ENCODE measurements at places on chromosomes 11 and 22.

GRCh38 chr22:30393322-30393680 is 3.5 kb upstream of the SEC14L2 start:
- DNase-seq = no peak

DNA sequence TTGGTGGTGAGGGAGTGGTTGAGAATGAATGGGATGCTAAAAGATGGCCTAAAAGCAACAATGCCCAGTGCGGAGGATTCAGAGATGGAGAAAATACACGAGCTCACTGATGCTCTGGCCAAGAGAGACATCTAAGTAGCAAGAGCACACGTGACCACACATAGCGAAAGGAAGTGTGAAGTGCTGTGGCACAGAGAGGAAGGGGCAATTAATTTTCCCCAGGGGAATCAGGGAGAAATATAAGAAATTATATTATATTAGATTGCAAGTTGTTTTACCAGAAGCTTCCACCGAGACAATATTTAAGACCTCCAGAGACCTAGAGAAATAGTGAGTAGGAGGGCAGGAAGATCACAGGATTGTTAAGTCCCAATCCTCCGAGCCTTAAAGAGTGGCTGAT is 80.6 kb downstream of the RCN1 start:
- DNase-seq = no peak

DNA sequence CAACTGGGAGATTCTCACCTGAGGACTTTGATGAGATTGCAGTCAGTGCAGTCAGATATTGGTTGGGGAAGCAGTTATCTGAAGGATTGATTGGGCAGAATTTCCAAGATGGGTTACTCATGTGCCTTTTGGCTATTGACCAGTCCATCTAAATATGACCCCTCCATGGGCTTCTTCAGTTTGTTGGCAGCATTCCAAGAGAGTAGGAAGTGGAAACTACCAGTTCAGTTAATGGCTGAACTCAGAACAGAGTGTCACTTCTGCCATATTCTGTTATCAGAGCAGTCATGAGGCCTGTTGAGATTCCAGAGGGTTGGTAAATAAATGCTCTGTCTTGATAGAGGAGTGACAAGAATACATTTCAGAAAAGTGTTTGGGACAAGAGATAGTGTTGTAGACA is 71.0 kb downstream of the CYP2R1 start:
- DNase-seq = no peak

DNA sequence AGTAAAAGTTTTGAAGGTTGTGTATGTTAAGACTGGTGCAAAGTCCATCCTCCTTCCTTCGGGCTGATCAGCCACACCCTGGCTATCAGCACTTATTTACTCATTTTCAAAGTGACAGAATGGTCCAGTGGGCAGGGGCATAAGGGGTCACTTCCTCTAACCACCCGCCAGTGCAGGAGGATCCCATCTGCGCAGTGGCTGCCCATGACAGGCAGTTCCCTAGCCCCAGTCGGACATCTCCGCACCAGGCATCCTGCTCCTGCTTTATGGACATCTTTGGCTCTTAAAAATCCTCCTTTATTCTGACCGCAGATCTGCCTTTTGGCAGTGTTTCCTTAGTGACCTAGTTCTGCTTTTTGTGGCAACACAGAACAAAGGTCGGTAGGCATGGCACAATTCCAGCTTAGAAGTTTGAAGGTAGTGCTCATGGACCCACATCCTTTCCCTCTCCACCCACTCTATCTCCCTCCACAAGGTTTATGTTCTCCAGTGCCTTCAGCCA is 55.9 kb downstream of the BMAL1 start:
- no peak for DNase-seq

- no peak for DNase-seq
These were observed 215.2 kb upstream of the MPPED2 start for GRCh38 chr11:30801357-30801756.

GRCh38 chr11:35090125-35090524 is 48.8 kb upstream of the CD44 start:
- no peak for DNase-seq

DNA sequence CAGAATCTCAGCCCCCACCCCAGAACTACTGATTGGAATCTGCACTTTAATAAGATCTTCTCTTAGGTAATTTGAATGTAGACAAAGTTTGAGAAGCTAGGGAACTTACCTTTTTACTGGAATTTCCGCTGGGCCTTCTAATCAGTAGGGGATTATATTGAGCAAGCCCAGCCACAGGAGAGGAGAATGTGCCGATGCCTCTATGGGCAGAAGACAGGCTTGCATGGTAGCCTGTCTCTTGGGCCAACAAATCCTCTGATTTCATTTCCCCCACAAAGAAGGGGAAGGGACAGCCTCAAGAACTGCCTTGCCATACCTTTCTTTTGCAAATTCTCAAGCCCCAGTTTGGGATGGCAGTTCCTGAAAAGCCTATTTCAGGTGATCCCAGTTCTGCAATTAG is 163.4 kb upstream of the BDNF start:
- no peak for DNase-seq

GRCh38 chr11:73710964-73711363 is 49.9 kb downstream of the RAB6A start:
- no peak for DNase-seq

DNA sequence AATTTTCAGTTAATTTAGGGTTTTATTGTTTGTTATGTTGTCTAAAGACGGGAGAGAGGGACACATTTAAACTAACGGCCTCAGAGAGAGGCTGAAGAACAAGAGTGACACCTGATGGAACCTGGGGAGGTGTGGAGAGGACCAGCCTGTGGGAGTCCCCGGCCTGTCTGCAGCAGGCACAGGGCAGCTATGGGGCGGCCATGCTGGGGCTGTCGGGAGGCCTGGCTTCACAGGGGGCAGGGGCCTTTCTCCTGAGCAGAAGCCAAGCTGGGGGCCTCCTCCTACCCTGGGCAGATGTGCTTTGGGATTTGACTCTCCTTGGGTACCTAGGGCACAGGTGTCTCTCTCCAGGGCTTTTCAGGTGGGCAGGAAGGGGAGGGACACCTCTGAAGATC is 21.9 kb downstream of the RELT start:
- DNase-seq = no peak

DNA sequence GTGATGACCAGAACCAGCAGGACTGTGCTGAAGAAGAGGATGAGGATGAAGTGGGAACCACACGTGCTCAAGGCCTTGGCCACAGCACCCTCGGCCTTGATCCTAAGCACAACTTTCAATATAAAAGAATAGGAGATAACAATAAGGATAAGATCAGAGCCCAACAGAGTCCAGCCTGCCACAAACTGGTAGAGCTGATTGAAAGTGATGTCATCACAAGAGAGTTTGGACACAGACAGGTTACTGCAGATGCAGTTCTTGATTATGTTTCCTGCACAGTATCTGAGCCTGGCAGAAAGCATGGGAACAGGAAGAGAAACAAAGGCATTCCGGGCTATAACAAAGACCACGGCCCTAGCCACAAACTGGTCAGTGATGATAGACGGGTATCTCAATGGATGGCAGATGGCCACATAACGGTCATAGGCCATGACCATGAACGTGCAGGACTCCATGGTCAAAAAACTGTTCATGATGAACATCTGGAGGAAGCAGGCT is 4.5 kb downstream of the OR56A4 start:
- no peak for DNase-seq

GRCh38 chr11:36240801-36241200 is 48.4 kb downstream of the COMMD9 start:
- no peak for DNase-seq

GRCh38 chr11:72758304-72758689 is 6.1 kb upstream of the ARAP1 start:
- no peak for DNase-seq

- DNase-seq = no peak
These were observed 29.6 kb downstream of the TOM1 start for GRCh38 chr22:35329114-35329847.

GRCh38 chr11:118184784-118185579 is 8.5 kb upstream of the SCN2B start:
- no peak for DNase-seq

DNA sequence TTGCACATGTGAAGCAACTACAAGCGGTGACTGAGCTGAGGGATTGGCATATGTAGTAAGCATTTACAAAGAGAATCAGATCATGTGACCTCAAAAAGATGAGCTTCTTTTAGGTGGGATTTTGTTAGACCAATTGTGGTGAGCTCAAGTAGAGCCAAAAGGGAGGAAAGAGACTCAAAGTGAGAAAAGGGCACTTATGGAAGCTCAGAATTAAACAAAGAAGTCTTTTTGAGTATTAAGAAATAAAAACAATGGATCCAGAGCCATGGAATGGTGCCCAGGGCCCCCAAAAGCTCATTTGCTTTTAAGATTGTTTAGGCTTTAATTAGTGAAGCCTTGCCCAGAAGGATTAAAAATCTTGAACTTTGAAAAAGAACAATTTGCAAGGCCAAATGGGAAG is 246.7 kb upstream of the MPPED2 start:
- no peak for DNase-seq

DNA sequence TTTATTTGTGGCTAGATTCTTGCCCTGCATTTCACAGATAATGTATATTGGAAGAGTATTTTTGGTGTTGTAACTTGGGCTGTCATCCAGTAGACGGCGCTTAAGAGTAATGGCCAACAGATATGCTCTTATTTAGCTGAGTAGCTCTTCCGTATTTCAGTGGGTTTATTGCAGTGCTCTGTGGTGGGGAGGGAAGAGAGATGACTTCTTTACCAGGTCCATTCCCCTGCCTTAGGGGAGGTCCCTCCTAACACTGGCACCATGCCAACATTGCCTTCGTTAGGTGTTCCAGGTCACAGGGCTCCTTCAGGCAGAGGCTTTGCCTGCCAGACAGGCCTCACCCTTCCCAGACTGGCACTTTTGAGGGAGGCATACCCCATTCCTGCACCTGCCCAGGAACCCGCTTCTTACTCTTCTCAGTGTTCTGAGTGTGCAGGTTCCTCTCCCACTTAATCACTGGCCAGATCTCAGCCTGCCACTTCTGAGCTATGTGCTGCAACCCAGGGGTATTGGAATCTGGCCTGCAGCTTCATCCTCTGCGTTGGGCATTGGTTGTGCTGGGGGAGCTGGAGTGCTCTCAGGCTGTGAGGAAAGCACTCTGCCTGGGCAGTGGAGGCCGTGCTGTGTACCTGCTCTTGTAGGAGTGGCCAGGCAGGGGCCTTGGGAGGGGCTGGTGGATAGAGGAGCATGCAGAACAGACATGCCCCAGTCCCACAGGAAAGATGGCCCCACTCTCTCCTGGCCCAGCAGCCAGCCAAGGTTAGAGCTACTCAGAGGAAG is 29.4 kb upstream of the SLN start:
- no peak for DNase-seq

DNA sequence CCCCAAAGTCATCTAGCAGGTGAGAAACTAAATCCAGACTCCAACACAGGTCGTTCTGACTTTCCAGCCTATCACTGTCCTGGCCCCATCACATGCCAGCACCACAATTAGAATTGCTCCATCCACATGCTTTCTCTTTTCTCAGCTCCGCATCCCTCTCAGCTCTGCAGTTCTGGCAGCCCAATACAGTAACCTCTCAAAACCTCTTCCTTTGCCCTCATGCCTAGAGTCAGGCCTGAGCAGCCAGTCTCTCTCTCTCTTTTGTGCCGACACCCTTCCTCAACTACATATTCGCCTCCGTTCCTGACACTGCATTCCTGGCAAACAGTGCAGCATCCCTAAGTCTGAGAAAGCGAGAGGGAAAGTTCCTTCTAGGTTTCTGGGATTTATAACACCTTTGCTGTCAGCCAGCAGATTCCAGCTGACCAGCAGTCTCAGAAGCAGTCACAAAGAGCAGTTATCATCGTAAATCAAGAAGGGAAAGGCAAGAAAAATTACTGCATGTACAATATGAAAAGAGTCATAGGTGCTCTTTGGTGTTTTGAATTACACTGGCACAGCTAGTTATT is 258.0 kb downstream of the FAT3 start:
- DNase-seq = no peak

DNA sequence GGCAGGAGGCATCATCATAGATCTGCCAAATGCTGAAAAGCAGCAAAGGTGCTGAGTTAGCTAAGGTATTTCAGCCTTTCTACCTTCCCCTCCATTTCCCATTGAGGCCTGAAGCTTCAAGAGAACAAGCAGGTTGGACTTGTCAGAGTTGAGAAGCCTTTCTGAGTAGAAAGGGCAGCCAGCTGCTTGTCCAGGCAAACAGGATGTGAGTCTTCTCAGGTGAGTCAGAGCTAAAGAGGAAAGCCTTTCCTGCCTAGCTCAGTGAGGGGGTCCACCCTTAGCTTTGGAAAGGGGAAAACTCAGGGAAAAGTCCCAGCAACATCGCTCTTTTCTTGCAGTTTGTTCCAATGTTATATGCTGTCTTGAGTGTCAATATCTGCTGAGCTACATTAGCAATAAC is 13.2 kb upstream of the MPZL2 start:
- no peak for DNase-seq

- DNase-seq = no peak
These were observed 51.3 kb downstream of the AASDHPPT start for GRCh38 chr11:106128740-106129139.

- no peak for DNase-seq
These were observed 5.4 kb downstream of the LRRC32 start for GRCh38 chr11:76665172-76665571.

GRCh38 chr11:43504316-43504950 is 145.7 kb downstream of the TTC17 start:
- DNase-seq = peak; percentile 84

GRCh38 chr11:121544956-121545355 is 92.2 kb upstream of the SORL1-AS1 start:
- no peak for DNase-seq

DNA sequence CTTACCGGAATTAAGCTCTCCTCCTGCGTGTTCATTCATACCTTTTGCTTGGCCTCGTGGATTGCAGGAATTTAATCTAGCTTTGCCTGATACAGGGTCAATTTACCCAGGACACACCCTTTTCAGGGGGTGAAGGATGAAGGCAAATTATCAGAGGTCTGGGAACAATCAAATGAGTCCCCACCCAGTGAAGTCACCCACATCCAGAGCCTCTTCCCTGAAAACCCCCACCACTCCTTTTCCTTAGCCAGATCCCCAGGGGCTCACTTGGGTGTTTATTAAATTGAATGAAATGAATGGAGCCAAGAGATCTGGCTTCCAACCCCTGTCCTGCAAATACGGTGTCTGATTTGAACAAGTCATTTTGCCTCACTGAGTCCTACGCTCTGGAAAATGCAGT is 31.0 kb upstream of the LIPT2 start:
- no peak for DNase-seq

GRCh38 chr22:47055921-47056320 is 293.5 kb downstream of the TBC1D22A start:
- no peak for DNase-seq

DNA sequence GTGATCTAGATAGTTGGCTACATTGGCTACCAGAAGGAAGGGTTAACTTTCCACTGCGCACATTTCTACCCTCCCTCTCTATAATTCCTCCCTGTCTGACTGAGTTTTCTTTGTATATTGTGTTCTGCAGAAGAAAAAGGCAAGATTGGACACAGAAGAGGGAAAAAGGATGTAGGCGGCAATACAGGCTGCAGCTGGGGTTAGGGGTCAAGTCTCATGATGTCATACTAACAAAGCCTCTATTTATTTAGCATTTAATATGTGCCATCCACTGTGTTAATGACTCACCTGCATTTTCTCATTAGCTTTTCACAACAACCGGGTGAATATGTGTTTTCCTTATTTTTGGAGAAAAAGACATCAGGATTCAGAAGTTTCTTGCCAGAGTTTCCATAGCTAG is 2.0 kb downstream of the FAM83F start:
- no peak for DNase-seq
